NCI-H1092 treated with DMSO at 0.1 percent for 48 hours (cell line): ENCODE measurements at places on chromosomes 6 and 20.
A peak's percentile ranks its signal among the peaks of the same experiment; 100 is the strongest.

GRCh38 chr6:16388488-16388887, 150.1 kb downstream of the GMPR start:
- no peak for DNase-seq

DNA sequence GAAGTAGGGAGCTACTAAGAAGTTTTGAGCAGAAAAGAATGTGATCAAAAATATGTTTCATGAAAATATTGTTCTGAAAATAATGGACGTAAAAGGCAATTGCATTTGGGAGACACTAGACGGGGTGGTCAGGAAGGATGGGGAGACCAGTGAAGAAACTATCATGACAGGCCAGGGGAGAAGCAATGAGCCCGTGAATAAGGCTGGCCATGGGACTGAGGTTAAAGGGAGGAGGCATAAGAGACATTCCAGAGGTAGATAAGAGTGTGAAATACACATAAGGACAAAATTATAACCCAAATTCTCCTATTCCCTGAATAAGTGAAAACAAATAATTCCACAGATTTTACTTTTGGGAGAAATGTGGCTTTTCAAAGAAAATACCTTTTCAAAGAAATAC, 51.7 kb downstream of the MARCKS start:
- DNase-seq: no peak

- no peak for DNase-seq
These were observed 24.3 kb upstream of the HLA-DRB5 start for GRCh38 chr6:32554116-32554965.

GRCh38 chr6:90502866-90503407, 83.9 kb downstream of the MAP3K7 start:
- no peak for DNase-seq

DNA sequence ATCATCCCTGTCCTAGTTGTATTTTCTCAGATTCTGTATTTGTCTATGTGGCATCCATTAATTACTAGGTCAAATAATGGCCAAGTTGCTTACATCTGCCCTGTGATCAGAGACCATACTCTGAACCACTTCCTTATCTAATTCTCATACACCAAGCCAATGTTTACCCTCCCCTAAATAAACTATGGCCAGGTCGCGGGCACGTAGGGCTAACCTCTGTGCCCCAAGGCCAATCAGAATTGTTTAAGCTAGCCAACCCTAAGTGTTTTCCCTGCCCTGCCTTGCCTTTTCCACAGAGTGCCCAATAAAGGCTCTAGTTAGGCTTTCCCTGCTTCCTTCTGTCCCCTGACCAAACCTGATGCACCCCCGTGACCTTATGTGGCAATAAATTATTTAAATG, 2.8 kb upstream of the CALHM4 start:
- DNase-seq: no peak

DNA sequence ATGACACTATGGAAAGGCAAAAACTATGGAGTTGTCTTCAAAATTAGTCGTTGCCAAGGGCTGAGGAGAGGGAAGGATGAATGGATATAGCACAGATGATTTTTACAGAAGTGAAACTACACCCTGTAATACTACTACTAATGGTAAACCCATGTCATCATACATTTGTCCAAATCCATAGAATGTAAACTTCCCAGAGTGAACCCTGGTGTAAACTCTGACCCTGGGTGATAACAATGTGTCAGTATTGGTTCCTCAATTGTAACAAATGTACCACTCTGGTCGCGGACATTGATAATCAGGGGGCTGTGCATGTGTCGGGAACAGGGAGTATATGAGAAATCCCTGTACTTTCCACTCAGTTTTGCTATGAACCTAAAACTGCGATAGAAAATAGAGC, 72.2 kb downstream of the CNBD2 start:
- no peak for DNase-seq

DNA sequence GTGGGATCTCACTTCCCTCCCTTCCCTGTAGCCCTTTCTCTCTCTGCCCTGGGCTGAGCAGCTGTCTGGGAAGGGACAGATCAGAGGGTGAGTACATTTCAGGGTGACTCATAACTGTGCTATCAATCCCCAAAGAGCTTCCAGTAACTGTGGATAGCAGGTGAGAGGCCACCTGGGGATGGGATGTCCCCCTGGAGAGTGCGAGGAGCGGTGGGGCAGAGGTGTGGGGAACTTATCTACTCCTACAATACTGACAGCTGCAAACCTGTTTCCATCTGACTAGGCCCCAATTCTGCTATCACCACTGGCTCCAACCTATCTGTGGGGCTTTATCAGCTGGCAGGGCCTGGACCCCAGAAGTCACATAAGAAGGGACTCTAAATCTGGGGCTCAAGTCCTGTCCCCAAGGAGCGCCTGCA, 32.6 kb downstream of the KCNK5 start:
- no peak for DNase-seq

- no peak for DNase-seq
These were observed 121.2 kb downstream of the INSM1 start for GRCh38 chr20:20489054-20489453.

- DNase-seq: peak; percentile 46
These were observed 984 bp downstream of the TNFRSF21 start for GRCh38 chr6:47308552-47309290.

DNA sequence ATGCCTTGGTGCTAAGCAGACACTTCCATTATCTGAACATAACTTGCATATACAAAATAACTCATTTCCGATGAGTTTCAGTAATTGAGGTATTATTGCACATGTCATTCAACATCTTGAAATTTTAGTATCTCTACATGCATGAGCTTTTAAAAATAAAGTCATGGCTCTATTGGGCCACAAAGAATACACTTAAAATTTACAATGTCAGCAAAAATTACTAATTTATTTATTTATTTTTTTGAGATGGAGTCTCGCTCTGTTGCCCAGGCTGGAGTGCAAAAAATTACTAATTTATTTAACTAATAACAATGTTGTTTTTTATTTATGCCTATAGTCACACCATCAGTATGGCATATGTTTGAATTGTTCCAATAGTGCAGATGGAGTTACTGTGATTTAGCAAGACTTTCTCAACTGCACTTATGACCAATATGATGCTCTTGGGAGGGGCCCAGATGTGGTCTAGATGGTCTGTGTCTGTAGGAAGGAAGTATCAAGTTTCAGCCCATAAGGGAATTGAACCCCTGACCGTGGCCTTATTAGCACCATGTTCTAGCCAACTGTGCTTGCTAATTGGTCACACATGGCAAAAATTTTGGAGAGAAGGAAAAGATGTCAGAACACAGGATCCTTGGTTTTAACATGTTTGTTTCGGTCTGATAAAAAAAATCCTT, 370.7 kb upstream of the TSHZ2 start:
- DNase-seq: no peak
